ENCODE measurements at places on chromosomes 2 and 18.
A peak's percentile ranks its signal among the peaks of the same experiment; 100 is the strongest.

- no peak for DNase-seq
Measured at GRCh38 chr2:58871469-58872142, 630.5 kb upstream of the FANCL start.

DNA sequence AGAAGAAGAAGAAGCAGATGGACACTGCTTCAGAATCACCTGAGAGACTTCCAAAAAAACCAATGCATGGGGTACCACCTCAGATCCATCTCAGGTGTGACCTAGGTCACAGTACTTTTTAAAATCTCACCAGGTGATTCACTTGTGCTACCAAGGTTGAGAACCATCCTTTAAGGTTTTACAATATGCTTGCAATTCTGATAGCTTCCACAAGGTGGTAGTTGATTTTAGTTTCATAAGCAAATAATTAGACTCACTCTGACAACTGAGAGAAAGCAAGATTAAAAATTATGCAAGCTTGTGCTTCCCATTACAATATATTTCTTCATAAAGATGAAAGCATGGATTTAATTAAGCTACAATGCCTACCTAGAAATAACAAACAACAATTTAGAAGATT, 355.1 kb downstream of the EN1 start:
- no peak for DNase-seq

GRCh38 chr2:46699934-46700256, 215.7 kb downstream of the MCFD2 start:
- no peak for DNase-seq

GRCh38 chr2:150690870-150691269, 203.4 kb upstream of the RND3 start:
- no peak for DNase-seq

- DNase-seq: no peak
Measured at GRCh38 chr2:240902615-240903041, 3.5 kb upstream of the CROCC2 start.

- DNase-seq: no peak
Measured at GRCh38 chr18:23921716-23922285, 92.8 kb upstream of the TTC39C start.

DNA sequence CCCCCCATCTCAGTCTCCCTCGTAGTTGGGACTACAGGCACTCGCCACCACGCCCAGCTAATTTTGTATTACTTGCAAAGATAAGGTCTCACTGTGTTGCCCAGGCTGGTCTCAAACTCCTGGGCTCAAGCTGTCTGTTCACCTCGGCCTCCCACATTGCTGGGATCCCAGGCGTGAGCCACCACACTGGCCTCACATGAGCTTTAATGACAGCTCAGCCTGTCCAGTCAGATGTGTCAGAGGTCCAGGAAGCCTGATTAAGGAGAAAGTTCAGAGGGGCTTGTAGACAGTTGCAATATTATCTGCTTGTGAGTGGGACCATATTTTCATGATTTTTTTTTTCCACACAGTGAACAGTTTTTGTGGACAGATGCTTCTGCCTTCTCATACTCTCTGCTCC, 82.0 kb downstream of the LIMS1 start:
- DNase-seq: no peak

- peak; percentile 10 for DNase-seq
Measured at GRCh38 chr2:206084870-206085741, 868 bp downstream of the INO80D start.

GRCh38 chr2:223696719-223697118, 94.6 kb upstream of the SCG2 start:
- no peak for DNase-seq

DNA sequence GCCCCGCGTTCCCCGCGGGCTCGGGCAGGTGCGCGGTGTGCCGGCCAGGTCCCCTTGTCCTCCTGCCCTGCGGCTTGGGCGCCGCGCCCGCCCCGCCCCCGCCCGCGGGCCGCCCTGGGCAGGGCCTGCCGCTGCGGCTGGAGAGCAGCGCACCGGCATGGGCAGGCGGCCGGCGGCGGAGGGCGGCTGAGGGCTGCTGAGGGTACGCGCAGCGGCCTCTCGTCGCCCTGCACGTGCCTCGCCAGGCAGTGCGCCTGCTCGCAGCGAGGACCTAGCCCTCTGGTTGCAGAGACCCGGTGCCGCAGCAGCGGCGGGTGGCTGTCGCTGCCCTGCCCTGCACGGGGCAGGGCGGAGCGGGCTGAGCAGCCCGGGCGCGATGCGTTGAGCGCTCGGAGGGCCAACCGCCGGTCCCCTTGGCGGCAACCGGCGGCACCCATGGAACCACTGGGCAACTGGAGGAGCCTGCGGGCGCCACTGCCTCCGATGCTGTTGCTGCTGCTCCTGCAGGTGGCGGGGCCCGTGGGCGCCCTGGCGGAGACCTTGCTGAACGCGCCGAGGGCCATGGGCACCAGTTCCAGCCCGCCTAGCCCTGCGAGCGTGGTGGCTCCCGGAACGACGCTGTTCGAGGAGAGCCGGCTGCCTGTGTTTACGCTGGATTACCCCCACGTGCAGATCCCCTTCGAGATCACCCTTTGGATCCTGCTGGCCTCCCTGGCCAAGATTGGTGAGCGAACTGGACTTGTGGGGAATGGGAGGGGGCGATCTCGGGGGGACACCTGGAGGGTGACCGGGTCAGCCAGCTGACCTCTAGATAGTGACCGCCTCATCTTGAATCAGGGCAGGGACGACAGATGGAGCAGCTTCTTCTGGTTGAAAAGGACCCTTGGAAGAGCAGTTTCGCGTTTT, at the start of gene SLC9A2:
Gene SLC9A2, plus strand, starts transcription at position 140 of the 906 bp plus-strand sequence. Its CDS starts 296 bp downstream, at position 436.
- DNase-seq: no peak

DNA sequence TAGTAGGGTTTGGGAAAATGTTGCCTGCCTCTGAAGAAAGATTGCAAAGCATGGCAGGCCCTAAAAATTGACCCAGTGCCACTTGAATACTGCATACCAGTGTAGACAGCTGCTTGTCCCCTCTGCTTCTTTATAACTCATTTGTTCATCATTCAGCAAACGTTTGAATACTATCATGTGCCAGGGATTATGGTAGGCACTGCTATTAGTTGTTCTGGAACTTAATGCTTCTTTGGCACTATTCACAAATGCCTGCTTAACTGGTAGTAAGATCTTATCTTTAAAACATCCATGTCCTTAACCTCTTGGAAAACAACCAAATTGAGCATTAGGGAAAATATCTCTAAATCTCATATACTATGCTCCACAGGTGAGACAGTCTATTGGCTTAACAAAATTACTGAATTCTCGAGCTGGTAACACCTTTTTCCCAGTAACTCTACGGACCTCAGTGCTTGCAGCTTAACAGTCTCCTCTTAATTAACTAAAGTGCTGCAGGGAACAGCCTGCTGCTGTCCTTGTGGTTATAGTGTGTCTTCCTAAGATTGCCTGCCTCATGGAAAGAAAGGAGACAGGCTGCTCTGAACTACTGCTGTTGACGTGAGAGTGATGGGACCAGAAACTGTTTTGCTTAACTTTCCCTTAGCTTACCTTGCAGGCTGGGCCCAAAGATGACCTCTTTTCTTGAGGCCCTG, 93.2 kb downstream of the MIB1 start:
- no peak for DNase-seq

GRCh38 chr18:47746615-47747014, 183.8 kb downstream of the SMAD2 start:
- no peak for DNase-seq

DNA sequence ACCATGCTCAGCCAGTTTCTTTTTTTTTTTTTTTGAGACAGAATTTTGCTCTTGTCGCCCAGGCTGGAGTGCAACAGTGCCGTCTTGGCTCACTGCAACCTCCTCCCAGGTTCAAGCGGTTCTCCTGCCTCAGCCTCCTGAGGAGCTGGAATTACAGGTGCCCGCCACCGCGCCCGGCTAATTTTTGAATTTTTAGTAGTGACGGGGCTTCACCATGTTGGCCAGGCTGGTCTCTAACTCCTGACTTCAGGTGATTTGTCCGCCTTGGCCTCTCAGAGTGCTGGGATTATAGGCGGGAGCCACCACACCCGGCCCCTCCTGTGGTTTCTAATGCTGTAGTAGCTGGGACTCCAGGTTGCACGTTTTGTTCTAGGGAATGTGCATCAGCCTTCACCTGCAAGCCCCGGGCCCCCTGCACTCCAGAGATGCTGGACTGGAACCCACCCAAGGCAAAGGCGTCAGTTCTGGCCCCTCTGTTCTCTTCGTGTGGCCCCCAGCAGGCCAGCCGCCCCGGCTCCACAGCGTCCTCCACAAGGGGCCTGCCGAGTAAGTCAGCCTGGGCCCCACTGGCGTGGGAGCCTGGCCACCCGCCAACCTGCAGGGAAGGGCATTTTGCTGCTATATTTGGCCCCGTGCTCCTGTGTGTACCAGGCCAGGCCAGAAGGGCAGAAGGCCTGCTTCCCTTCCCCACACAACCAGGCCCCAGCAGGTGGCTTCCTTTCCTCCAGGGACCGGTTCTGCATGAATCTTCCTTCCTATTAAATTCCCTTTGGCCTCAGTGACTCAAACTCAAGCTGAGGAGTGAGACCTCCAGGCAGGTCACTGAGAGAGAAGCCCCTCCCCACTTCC, 25.7 kb upstream of the B3GNT7 start:
- no peak for DNase-seq

- DNase-seq: no peak
Measured at GRCh38 chr2:80496775-80497174, 192.2 kb upstream of the LRRTM1 start.

- no peak for DNase-seq
Measured at GRCh38 chr18:49028091-49028490, 77.3 kb upstream of the SMAD7 start.

GRCh38 chr2:113978524-113979190, 88.8 kb downstream of the ACTR3 start:
- no peak for DNase-seq

DNA sequence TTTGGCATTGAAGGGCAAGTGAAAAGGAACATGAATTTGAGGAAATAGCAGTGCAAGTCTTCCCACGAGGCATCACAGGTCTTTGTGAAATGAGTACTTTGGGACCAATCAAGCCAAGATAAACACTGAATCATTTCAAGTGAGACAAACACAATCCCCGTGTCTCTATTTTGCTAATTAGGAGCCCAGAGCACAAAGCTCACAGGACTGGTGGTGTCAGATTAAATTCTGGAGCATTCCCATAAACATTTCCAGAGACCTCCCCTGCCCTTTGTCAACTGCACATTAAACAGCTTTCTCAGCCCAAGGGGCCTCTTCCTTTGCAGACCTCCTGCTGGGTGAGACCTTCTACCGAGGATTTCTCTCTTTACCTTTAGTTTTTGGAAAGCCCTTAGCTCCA, 50.7 kb downstream of the DAPL1 start:
- no peak for DNase-seq

- DNase-seq: no peak
Measured at GRCh38 chr2:176149481-176149938, 1.8 kb upstream of the HOXD4 start.

GRCh38 chr2:202186641-202187202, 51.7 kb downstream of the SUMO1 start:
- no peak for DNase-seq

GRCh38 chr2:62733546-62733945, 28.0 kb downstream of the EHBP1 start:
- no peak for DNase-seq

- no peak for DNase-seq
Measured at GRCh38 chr2:1704631-1705556, 39.4 kb downstream of the PXDN start.

- DNase-seq: peak; percentile 36
Measured at GRCh38 chr2:85862426-85862825, 26.4 kb downstream of the ST3GAL5 start.

DNA sequence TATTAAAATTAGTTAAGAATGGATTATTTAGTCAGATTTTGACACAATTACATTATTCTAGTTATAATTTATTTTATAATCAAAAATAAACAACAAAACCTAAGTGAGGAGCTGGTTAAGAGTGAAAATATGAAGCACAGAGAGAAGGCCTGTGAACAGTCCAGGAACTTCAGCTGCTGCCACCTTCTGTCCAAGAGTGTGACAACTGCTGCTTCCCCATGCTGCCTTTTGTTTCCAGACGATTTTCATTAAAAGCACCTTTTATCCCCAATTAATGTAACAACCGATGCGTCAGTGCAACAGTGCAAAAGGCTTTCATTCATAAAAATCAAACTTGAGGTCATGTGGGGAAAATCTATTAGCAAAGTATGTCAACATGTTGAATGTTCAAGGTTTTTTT, 363.6 kb downstream of the CTNNA2 start:
- DNase-seq: no peak

DNA sequence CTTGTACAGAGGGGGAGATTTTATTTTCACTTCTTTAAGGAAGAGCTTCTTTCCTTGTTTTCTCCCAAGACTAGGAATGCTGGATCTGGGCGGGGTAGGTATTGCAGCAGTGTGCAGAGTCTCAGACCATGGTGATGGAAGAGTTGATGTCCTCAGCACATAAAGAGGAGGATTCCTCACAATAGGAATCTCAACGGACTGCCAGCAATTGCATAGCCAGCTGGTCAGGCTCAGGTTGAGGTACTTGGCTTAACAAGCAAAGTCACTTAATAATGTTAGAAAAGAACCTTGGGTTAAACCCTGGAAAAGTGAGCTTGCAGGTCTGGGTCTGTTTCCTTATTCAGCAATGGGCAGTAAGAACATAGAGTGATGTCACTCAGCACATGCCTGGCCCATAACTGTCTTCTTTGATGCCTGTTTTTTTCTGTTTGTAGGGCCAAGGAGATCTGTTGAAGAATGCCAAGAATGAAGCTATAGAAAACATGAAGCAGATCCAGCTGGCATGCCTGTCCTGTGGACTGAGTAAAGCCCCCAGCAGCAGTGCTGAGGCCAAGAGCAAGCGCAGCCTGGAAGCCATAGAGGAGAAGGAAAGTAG, 342.1 kb downstream of the PLCL1 start:
- DNase-seq: no peak

DNA sequence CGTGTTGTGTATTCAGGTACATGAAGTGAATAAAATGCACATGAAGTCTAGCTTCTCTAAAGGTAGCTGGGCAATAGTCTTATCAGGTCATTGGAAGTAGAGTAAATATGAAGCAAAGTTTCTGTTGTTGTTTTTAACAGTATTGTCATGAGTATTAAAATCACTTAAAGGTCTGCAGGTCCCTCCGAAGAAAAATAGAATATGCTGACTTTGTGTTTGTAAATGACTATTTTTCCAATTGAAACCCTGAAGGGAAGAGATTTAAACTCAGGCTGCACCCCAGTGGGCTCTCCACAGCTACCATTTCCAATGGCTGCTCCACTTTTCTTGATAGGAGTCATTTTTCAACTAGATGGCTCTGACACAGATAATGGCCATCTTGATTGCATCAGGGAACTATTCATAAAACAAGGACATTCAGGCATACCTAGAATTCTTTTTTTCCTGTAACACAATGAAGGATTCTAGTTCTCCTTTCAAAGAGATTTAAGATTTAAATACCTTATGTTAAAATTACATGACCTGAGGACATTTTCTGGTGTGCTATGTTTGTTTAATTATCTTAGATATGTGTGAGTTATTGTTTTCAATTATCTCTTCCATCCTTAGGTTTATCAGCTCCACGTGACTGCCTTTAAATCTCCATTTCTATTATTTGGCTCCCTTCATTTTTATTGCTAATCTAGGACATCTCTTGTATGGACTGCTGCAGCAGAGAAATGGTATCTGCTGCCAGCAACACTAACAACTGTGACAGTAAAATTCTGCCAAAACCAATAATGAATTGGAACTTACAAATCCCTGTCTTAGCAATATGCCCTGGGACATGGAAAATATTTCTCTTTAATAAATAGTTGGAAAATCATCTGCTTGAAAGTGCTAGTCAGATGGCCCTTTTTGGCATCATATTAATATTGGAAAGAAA, 149.2 kb upstream of the NOSTRIN start:
- DNase-seq: no peak

GRCh38 chr18:43396266-43396665, 119.0 kb upstream of the SYT4 start:
- DNase-seq: no peak

- DNase-seq: no peak
Measured at GRCh38 chr2:54945391-54946219, 104.6 kb downstream of the RTN4 start.

Measured in stimulated activated CD8-positive, alpha-beta memory T cell treated with anti-CD3 and anti-CD28 coated beads, Interleukin-2, amount 100 ng/mL, for 1 hour (primary cell).